ENCODE measurements at places on chromosomes 16 and 17.
A peak's percentile ranks its signal among the peaks of the same experiment; 100 is the strongest.

DNA sequence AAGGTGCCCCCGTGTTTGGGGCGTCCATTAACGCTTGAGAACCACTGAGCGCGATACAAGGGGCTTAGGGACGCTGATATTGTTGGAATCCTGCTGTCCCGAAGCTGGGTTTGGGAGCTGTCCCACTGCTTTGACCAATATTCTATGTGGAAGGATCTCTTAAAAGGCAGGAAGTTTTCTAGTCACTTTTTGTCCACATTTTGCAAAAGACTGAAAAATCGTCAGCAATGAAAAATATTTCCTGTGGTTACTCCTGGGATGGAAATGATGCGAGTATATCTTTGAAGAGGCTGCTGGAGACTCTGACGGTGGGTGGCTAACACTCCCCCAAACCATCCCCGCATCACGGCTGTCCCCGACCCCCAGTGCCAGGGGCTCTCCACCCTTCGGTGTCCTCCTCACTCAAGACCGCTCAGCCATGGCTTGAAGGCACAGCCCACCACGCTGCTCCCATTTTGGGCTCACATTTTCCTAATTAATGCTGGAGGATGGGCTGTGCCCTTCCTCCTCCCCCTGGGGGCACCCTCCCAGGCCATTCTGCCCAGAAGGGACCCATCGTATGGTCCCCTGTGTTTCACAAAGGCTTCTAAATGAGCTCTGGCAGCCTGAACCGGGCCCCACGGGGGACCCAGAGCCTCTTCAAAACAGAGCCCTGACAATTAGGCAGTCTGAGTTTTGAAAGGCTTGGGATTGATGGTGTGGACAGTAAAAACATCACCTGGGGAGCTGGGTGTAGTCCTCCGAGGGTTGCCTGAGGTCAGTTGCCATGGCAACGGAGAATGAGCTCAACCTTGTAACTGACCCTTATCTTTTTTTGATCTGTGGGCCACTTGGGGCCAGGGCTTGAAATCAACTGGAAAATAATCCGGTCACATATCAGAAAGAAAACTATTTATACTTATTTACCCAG is 158.6 kb downstream of the C16orf78 start:
- no peak for DNase-seq

GRCh38 chr17:71905376-71906031 is 215.3 kb upstream of the SOX9 start:
- DNase-seq = no peak

DNA sequence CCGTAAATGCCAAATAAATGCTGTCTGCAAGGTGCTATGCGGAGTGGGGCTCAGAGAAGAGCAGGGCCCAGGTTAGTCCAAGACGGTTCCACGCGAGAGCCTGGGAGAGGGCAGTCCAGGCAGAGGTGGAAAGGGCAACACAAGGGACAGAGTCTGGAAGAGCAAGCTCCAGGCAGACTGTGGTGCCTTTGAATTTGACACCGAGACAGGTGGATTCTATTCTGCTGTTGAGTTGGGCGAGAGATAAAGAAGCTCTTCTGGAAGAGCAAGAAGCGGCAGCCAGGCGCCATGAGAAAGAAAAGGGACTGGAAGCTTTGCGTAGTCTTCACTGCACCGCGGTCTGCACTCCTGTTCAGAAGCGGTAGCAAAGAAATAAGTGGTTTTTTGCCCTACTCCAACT is 55.6 kb downstream of the CYTH1 start:
- no peak for DNase-seq

GRCh38 chr16:66652661-66653360 is 43.7 kb downstream of the CMTM4 start:
- DNase-seq = no peak

GRCh38 chr16:54177862-54178477 is 108.6 kb downstream of the IRX3 start:
- DNase-seq = no peak

DNA sequence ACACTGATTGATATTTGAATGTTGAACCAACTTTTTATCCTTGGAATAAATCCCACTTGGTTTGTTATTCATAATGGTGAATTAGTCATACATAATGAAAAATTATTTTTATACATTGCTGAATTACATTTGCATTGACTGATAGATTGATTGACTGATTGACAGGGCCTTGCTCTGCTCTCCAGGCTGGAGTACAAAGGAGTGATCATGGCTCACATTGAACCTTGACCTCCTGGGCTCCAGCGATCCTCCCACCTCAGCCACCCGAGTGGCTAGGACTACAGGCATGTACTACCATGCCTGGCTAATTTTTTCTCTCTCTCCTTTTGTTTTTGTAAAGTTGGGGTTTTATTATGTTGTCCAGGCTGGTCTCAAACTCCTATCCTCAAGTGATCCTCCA is 97.8 kb downstream of the ARHGAP44 start:
- no peak for DNase-seq

DNA sequence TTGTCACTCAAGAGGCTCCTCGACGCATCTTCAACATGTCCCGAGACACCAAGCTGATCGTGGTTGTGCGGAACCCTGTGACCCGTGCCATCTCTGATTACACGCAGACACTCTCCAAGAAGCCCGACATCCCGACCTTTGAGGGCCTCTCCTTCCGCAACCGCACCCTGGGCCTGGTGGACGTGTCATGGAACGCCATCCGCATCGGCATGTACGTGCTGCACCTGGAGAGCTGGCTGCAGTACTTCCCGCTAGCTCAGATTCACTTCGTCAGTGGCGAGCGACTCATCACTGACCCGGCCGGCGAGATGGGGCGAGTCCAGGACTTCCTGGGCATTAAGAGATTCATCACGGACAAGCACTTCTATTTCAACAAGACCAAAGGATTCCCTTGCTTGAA is 101.0 kb downstream of the HS3ST2 start:
- no peak for DNase-seq

DNA sequence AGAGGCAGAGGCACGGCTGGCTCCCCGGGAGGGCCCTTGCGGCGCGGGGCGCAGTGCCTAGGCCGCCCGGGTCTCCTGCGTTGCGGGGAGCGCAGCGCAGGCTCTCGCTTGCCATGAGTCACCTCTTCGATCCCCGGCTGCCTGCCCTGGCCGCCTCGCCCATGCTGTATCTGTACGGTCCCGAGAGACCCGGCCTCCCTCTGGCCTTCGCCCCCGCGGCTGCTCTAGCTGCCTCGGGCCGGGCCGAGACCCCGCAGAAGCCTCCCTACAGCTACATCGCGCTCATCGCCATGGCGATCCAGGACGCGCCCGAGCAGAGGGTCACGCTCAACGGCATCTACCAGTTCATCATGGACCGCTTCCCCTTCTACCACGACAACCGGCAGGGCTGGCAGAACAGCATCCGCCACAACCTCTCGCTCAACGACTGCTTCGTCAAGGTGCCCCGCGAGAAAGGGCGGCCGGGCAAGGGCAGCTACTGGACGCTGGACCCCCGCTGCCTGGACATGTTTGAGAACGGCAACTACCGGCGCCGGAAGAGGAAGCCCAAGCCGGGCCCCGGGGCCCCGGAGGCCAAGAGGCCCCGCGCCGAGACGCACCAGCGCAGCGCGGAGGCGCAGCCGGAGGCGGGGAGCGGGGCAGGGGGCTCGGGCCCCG is 390 bp downstream of the FOXL1 start:
- peak; percentile 78 for DNase-seq

DNA sequence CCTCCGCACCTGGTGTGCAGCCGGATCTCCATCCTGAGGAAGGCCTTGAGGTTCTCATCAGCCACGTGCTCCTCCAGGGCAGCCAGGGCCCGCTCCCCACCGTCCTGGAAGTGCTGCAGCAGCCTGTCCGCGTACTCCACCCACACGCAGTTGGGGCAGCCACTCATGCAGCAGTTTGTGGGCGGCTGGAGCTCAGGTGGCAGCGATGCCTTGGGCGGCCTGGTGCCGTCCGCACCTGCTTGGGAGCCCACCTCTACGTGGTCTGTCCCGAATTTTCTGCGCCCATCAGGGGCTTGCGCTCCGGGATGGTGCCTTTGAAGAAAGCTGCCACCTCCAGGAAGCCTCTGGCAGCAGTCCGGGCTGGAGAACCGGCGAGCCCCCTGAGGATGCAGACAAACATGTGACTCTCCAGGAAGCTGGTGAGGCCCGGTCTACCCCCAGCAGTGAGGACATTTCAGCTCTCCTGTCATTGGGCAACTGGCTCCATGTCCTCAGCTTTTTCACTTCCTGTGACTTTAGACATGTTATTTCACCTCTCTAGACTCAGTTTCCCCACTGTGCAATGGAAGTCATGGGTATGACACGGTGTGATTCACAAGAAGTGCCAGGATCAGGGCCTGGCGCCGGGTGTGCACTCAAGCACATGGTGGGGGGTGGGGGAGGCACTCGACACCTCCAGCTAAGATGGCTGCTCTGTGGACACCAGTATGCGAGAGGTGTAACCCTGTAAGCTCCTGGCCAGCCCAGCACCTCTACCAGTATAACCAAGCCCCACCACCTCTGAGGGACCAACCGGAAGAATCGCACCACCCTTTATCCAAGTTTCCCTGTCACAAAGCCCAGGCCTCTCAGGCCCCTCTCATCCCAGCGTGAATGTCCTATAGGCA is 957 bp downstream of the OXLD1 start:
- peak; percentile 47 for DNase-seq

DNA sequence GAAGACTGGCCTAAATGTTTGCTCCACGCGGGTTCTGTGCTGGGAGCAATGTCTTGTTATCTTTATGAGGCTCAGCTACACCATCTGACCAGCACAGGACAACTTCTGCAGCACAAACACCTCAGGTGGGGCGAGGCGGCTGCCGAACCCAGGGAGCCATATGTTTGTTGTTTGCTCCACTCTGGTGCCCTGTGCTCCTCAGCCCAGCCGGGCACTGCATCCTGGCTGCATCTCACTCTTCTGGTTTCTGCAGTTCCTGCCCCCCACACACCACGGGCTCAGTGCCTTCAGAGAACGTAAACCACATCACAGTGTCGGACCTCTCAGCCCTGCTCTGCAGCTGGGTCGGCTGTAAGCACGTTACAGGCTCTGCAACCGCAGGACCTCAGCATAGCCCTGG is 32.4 kb downstream of the MXRA7 start:
- no peak for DNase-seq

- DNase-seq = no peak
Measured at GRCh38 chr16:12406158-12406557, 397.5 kb downstream of the CPPED1 start.

DNA sequence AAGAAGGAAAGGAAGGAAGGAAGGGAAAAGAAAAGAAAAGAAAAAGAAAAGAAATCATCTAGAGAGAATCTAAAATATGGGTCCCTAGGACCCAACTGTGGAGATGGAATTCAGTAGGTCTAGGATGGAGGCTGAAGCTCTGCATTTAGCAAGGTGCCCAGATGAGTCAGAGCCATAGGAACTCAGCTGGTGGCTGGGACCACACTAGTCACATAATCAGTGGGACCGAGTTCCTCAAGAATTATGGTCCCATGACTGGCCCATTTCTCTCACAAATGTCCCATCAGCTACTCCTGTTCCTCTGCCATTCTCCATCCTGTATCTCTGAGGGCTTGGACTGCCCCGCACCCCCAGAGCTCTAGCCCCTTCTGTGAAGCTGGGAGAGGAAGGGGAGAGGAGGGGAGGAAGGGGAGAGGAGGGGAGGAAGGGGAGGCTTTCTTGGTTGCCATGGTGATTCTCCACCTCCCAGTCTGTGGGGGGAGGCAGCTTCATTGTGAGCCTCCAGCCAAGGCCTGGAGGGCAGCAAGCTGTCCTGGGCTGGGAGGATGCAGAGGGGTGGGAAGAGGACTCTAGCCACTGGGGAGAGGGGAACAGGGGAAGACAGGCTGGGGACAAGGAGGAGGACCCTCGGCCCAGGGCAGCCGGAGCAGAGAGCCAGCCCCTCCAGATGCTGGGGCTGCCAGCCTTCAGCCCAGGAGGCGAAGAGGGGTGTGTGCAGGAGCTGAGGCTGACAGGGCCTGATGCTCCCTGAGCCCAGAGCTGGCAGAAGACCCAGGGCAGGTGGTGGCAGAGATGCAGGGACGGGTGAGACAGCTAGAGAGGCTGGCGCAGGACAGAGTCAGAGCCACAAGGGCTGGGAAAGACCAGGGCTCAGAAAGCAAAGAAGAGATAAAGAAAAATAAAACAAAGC is 37.8 kb upstream of the LHX1 start:
- DNase-seq = no peak

- no peak for DNase-seq
Measured at GRCh38 chr17:28999206-28999605, 6.6 kb downstream of the SEZ6 start.

- DNase-seq = no peak
Measured at GRCh38 chr17:2076087-2076984, 21.4 kb downstream of the HIC1 start.

GRCh38 chr16:88078111-88078775 is 127.0 kb downstream of the BANP start:
- no peak for DNase-seq

GRCh38 chr16:71258372-71258771 is 27.9 kb upstream of the HYDIN start:
- DNase-seq = no peak

DNA sequence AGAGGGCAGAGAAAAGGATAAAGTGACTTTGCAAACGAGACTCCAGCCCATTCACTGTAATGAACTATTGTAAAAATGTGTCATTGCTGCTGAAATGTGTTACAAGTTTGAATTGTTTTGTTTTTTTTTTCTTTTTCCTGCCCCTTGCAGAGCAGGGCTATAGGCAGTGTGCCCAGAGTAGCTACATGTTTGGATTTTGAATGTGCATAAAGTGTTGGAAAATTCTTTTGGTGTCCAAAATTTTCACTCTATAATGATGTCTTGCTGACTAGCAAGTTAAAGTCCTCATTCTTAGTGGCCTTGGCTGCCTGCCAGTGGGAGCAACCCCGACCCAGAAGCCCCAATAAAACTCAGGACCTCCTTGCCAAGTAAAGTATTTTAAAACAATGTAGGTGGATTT is 66.5 kb downstream of the IGF2BP1 start:
- no peak for DNase-seq

- DNase-seq = no peak
Measured at GRCh38 chr16:84098939-84099338, 17.8 kb downstream of the MBTPS1 start.

GRCh38 chr16:3170440-3171180 is 17.4 kb upstream of the OR1F1 start:
- no peak for DNase-seq

GRCh38 chr17:51590071-51590656 is 329.8 kb downstream of the UTP18 start:
- no peak for DNase-seq

DNA sequence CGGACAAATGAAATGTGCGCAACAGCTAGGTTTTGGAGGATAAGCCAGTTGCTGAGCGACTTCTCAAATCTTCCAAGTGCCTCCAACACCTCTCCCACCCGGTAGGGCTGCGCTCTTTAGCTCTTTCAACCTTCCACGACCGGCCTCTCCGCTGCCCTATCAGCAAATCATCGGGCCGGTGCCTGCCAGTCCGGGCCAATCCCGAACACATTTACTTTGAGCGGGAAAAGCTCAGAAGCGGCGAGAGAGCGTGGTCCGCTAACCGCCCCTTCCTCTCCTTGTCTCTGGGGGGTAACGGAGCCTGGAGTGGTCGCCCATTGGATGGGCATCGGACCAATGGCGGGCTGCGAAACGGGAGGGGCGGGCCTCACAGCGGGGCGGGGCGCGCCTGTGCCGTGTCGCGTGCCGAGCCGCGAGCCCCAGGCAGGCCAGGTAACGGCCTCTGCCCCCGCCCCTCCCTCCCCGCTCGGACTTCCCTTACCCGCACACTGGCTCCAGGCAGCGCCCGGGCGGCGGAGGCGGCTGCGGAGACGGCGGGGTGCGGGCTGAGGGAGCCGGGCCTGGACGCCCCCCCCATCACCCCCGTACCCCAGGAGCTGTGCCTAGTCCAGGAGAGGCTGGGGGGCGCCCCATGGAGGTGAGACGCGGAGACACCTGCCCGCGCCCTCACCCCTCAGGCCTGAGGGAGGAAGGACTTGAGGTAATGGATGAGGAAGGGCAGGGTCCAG is at the start of gene MEIOC:
MEIOC (plus strand) TSS at position 486 of the 728 bp plus-strand sequence; CDS start at position 632, 146 bp downstream.
- DNase-seq = peak; percentile 41

- DNase-seq = no peak
Measured at GRCh38 chr17:57649731-57650484, 95.2 kb downstream of the CCDC182 start.

All from GM03348 (cell line).